ENCODE measurements at places on chromosomes 2 and 18. TPM values are rescaled to one million over a fixed set of nuclear protein-coding genes. Genes with fewer than 3 reads are reported as not detected.

DNA sequence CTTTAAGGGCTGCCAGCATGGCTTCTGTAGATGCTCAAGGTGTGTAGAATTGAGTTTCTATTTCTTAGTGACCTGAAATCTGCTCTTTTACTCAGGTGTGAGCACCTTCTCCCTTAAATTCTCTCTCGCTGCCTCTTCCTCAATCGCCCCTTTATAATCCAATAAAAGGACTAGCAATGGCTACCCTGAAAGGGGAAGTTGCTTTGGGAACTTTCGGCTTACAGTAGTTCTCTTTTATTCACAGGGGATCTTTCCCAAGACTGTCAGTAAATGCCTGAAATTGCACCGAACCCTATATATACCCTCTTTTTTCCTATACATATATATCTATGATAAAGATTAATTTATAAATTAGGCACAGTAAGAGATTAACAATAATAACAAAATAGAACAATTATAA, 121.8 kb downstream of the ACTR3 start:
- DNase-seq = no peak

Gene CKAP2L
- 19.0 TPM for total RNA-seq

Gene TMEM17
- total RNA-seq = not detected

- no peak for DNase-seq
Observed at GRCh38 chr2:205650931-205651330, 31.4 kb upstream of the NRP2 start.

- no peak for DNase-seq
Observed at GRCh38 chr2:224059178-224059577, 20.1 kb upstream of the SERPINE2 start.

DNA sequence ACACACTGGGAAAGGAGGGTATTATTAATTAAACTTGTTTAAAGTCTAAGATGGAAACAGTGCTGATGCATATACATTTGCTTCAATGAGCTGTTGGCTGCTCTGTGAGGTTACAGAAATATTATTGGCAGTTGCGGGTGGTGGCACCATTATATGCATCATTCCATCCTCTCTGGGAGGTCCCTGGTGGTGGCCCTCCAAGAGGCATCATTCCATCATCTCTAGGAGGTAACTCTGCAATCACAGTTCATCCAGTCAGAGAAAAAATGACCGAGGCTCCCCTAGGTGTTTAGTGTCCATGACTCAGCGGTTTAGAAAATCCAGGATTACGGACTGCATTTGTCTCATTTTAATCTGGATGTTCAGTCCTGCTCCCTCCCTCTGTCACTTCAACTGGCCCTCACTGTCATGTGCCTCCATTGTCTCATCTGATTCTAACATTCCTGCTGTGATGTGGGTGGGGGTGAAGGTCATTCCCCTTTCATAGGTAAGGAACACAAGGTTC, 15.4 kb downstream of the AFF3 start:
- DNase-seq = no peak

Gene WNT10A
- total RNA-seq = 2.5 TPM

DNA sequence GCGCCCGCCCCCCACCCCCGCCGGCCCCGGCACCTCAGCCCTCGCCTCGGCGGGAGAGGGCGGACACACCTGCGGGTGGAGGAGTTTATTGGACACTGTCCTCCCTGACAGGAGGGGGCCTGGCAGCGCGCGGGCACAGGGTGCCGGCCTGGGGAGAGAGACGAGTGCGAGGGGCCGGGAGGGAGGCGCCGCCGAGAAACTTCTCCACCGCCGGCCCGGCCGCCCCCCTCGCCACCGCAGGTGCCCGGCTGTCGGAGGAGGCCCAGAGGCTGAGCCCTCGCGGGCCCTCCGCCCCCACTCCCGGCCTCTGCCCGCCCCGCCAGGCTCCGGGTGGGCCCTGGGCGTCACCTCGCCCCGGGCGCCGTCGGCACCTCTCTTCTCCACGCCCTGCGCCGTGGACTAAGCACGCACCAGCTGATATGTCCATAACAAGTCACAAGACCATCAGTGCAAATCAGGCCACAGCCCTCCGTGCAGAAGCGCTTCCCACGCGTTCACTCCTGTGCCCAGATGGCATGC, 311.3 kb downstream of the CELF4 start:
- DNase-seq = no peak

Gene SPATA3
- not detected for total RNA-seq

DNA sequence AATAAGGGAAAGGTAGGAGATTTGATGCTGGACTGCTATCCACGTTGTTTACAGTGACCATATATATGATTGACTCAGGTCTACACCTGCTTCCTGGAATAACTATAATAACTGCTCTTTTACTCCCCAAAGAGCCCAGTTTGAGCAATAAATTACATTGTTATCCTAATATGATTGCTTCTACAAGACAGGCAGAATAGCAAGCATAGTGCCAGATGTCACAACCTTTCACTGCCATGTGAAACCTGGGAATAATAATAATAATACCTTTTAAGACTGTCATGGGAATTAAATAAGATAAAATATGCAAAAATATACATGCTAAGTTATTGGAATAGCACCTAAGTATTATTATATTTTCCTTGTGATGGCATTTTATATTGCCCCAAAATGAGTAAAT, 298.7 kb downstream of the GALNT13 start:
- DNase-seq = no peak

DNA sequence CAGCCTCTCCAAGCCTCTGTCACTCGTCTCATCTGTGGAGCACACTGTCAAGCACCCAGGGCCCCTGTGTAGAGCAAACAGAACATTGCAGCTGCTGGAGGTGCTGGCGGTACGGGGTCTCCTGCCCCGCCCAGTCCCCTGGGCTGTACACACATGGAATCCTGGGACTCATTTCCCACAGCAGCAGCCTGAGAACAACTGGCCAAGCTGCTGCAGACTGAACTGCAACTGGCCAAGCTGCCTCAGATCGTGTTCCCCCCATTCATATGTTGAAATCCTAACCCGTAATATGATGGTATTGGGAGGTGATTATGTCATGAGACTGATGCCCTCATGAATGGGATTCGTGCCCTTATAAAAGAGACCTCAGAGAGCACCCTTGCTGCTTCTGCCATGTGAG, 130.5 kb downstream of the NCK2 start:
- no peak for DNase-seq

DNA sequence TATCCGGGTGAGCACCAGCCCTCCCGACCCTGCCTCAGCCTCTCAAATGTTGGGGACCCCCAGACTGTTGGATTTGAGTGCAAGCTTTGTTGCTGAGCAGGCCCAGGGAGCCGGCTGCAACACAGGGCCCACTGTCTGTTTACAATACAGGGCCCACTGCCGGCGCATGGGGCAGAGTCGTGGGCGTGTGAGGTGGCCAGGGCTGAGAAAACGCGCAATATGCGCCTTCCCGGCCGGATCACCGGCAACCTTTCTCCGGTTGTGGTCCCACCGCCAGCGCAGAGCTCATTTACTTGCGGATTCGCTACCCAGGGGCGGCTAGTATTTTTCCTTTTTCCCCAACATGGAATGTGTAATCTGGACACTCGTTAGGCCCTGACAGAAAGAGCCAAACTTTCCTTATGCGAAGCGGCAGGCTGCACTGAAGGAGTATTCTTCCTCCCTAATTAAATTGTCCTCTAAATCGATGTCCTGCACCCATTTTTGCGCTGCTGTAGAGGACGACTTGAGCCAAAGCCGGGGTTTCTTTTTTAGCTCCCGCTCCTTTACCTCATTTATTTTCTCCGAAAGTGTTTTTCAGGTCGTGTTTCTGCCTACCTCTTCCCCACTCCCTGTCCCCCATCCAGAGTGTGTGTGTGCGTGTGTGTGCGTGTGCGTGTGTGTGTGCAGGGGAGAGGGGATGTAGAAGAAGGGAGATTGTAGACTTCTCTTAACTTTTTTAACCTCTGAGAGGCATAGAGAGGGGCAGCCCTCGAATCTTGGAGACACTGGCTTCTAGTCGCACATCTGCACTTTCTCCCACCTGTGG, 2.7 kb downstream of the OTX1 start:
- DNase-seq = no peak

GRCh38 chr2:55616551-55617174, 759 bp downstream of the PPP4R3B start:
- no peak for DNase-seq

DNA sequence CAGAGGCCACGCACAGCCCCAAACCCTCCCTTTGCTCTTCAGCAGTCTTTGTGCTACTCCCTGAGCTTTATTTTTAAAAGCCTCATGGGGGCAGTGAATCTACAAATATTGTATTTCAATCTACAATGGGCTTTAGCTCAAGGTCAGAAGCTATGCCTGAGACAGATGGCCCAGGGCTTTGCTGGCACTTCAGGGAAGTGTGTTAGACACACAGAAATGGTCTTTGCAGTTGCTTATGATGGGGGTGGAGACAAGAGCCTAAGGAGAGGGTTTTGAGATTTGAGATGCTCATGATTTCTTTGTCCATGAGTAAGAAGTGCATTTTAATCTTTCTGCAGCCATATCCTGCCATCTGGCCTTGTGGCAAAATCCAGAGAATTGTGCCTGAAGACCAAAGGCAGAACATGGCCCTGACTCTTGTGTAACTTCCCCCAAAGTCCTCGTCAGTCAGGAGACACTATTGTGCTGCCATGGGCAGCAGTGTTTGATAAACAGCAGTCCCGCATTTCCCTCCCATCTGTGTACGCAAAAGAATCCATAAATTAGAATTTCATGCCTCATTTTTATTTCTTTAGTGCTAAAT, 92.6 kb downstream of the VAPA start:
- no peak for DNase-seq

All from Peyer's patch (tissue), 4 donors.